ENCODE measurements at places on chromosomes 1 and 21.

GRCh38 chr1:153070243-153070642 lies 1.2 kb downstream of the SPRR2B start:
- no peak for DNase-seq

DNA sequence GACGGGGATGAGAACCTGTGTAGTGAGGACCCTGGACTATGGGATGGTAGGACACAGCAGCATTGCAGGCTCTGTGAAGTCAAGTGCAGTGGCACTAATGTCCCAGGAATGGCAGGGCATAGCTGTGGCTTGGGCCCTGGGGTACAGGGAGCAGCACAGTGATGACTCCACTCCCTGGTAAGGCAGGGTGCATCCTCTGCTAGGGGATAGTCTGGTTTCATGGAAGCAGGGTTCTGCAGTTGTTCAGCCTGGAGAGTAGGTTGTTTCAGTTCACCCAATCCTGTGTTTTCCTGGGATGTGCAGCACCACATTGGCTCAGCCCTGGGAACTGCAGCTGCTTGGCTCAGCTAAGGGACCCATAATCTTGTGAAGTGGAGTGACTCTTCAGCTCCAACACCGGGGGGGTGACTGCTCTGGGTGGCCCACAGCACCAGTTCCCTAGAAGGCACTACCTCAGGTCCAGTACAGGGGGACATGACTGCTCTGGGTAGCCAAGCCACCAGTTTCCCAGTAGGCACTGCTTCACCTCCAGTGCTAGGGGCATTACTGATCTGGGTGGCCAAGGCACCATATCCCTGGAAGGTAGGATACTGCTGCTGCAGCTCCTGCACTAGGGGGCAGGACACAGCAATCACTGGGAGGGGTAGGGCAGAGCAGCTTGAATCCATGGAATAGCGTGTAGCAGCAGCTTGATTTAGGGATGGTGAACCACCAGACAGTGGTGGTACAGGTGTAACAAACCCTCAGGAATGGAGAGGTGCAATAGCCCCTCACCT lies 15.3 kb upstream of the C1orf185 start:
- no peak for DNase-seq

- DNase-seq, result no peak
These were observed 40.5 kb upstream of the C21orf91 start for GRCh38 chr21:17859661-17860060.

DNA sequence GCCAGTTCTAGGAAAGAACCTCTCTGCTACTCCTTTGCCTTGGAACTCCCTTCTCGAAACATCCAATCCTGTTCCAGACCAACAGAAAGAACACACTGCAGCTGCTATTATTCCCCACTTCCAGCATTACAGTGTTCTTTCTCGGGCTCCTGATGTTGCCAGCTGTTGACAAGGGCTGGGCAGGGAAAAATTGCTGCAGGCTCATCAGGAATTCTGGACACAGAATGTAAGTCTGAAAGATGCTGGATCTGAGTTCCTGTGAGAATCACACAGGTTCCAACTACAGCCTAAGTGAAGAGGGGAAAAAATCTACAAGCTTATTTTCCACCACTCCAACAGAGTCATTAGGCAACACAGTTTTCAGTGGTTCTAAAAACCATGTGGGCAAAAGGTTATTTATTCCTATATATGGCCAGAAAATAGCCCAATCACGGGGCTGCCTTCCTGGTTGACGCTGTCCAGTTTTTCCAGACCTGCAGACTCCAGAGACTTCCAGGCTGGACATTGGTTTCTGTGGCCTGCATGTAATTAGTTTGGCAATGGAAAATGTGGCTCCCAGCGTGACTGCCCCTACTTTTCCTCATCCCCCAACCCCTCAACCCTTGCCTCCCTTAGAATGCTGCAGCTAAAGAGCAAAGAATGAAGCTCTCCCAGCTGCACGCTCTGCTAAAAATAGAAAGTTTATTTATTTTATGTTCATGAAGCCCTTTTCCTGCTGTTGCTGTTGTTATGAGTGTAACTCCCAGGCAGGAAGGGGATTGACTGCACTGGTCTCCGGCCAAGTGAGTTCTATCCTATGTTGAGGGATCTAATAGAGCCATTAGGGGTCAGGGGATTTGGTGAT lies 8.3 kb upstream of the KIAA0040 start:
- no peak for DNase-seq

- no peak for DNase-seq
These were observed 21.3 kb downstream of the DENND2C start for GRCh38 chr1:114648503-114648902.

- peak; percentile 68 for DNase-seq
These were observed 122.3 kb downstream of the ESRRG start for GRCh38 chr1:216600730-216601609.

- no peak for DNase-seq
These were observed 50.9 kb downstream of the VANGL2 start for GRCh38 chr1:160451119-160451858.
